ENCODE measurements at places on chromosomes 3 and 15.

DNA sequence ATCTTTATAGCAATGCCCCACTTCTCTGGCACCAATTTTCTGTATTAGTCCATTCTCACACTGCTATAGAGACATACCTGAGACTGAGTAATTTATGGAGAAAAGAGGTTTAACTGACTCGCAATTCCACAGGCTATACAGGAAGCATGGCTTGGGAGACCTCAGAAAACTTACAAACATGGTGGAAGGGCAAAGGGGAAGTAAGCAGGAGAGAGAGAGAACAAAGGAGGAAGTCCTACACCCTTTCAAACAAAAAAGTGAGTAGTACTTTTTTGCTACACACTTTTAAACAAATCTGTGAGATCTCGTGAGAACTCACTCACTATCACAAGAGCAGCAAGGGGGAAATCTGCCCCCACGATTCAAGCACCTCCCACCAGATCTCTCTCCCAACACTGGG, 67.8 kb upstream of the ZBED2 start:
- DNase-seq = no peak

DNA sequence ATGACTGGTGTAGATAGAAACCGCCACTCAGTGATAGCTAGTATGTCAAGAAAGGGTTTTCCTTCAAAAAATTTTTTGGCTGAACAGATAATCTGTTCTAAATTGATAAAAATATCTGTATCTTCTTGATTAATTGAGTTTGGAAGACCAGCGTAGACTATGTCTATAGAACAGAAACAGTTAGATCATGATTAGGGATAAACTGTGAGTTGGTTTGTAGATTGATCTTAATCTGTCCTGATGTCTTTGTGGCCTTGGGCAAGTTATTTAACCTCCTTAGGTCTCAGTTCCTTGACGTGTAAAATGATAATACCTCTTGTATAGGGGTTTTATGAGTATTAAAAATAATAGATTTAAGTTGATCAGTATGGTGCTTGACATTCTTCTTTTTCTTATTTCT, 4.7 kb downstream of the NFKBIZ start:
- no peak for DNase-seq

- no peak for DNase-seq
These were observed 184.1 kb downstream of the LPP start for GRCh38 chr3:188338086-188338485.

GRCh38 chr15:78931439-78932257, 13.2 kb downstream of the CTSH start:
- no peak for DNase-seq

- DNase-seq = no peak
These were observed 48.8 kb downstream of the EPHA6 start for GRCh38 chr3:96863129-96863740.

DNA sequence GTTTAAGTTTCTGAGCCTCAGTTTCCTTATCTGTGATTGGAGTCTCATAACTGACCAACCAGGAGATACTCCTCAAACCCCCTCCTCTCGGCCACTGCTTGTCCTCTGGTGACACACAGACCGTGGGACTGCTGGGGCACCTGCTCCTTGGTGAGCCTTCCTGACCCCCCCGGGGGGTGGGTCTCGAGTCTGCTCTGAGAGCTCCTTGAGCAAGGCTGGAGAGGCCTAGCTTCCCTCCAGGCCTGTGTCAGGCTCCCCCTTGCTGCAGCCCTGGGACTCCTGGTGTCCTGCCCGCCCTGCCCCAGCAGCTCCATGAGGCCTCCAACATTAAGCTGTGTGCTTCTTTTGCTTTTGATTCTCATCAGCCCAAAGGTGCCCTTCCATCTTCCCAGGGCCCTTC, 27.7 kb downstream of the SRPRB start:
- DNase-seq = no peak
